AG04450 (cell line): ENCODE measurements at places on chromosomes 13 and 19.

DNA sequence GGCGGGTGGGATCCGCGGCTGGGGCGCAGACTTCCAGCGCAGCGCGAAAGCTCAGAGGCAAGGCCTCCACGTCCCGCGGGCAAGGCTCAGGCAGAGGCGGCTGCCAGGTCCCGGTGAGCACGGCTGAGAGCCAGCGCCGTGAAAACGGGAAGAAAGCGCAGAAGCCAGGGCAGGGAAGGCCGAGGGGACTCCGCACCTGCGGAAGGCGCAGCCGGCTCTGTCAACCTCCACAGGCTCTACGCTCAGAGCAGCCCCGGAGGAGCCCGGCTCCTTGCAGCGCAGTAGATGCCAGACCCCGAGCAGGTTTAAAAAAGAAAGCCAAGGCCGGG lies 131.0 kb downstream of the RNF17 start:
- DNase-seq = no peak

DNA sequence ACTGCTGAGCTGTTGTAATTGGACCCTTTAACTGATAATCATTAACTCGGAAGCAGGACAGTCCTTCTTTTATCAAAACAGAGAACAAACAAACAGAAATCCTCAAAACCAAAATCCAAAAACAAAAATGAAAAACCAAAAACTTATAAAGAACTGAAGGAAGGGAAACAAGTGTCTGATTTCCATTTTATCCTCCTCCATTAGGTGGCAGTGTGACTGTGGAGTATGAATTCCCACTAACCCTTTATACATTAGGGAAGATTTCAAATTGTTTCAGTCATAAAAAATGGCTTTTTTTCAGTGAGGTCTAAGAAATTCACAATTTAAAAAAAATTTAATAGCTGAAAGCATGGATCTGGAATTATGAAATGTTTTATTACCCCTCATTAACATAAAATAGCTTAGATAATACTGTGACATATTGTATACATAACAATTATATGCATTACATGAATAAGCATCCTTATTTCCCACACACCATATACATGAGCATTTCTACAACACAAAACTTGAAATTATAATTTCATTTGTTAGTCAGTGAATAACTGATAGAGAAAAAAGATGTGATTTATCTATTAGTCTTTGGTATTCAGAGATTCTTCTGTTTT lies 1074.3 kb upstream of the PCDH9 start:
- DNase-seq = no peak

GRCh38 chr19:54949412-54949811 lies 2.1 kb upstream of the NLRP7 start:
- no peak for DNase-seq

- DNase-seq = no peak
These were observed 104.6 kb upstream of the ZNF98 start for GRCh38 chr19:22526661-22527272.

DNA sequence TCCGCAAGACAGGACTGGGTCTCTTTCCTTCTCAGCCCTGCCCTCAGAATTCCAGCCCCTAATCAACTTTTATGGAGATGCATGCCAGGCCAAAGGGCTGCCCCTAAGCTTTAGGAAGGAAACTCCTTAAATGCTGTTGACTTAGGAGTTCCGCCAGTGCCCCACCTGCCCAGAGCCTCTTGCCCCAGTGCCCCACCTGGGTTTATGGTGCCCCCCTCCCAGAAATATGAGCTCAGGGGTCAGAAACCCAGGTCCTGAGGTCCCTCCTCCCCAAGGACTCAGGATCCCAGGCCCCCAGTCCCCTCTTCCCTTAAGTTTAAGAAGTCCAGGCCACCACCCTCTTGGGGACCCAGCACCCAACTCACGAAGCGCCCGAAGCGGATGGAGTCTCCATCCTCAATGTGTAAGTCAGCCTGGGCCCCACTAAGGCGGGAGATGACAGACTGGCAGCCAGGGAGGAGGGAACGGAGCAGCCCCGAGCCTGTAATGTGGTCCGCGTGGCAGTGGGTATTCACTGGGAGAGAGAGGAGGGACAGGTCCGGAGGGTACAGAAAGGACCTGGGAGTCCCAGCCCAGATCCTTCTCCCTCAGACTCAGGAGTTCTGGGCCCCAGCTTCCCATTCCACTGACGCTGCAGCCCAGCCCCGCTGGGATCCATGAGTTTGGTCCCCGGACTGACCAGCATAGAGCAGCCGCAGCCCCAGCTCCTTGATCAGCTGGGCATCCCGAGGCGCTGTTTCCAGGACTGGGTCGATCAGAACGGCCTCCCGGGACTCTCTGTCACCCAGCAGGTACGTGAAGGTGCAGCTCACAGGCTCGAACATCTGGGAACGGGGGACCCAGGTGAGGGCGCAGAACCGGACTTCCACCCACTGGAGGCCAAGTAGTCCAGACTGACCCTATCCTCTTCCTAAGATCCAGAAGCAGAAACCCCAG lies 897 bp downstream of the ETHE1 start:
- no peak for DNase-seq

DNA sequence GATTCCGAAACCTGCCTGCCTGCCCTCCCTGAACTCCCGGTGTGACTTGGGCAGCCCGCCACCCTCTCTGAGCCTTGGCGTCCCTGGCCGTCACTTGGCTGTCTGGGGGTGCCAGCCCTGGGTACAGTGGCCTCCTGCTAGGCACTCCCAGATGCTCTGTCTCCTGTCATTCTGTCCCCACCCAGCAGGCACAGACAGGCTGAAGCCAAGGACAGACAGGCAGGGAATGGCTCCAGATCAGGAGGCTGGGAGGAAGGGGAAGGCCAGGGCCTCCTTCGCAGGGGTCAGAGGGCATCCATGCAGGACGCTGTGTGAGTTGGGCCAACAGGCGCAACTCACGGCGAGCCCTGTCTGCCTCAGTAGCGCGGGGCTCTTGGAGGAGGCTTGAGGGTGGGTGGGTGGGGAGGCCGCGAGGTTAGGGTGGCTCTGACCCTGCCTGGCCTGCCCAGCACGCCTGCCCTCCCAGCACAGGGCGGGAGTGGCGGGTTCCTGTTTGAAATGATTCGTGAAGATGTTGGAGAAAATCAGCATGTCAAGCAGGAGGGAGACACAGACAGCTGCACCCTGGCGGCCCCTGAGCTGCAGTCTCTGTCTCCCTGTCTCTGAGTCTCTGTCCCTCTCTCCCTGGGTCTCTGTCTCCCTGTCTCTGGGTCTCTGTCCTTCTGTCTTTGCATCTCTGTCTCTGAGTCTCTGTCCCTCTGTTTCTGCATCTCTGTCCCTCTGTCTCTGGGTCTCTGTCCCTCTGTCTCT lies 19.7 kb downstream of the KLHL26 start:
- DNase-seq = no peak

DNA sequence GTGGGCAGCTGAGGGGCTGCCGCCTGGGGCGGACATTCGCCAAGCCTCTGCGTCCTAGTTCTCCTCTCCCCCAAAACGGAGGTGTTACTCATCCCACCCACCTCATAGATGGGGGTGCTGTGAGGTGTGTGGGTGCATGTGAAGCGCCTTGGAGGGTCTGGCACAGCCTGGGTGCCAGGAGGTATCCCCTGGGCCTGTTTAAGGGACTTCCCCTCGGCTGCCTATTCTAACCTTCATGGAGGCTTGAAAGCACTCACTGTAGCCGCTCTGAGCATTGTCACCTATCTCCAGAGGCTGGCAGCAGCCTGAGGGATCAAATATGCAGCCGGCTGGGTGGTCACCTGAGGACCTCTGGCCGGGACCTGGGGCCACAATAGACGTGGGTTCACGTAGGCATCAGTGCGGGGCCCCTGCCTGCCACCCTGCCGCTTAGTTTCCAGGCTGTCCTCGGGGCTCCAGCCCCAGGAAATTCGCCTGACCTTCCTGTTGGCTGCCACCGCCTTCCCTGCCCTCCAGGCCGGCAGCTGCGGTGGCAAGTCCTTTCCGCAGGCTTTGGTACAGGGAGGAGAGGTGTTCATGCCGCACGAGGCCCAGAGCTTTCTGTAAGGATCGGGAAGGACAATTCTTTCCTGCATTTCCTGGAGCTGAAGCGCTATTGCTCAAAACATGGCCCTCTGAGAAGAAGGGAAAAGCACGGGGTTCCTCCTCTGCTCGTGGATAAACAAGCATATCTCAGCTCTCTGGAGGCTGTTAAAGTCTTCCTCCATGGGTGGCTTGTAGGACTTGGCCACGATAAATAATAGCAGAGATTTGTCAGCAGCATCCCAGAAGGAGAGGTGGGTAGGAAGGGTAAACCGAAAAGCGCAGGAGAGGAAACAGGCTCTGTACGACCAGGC lies 4.6 kb downstream of the COL4A2 start:
- DNase-seq = no peak

GRCh38 chr13:44117351-44117750 lies 237.6 kb downstream of the LACC1 start:
- DNase-seq = no peak

DNA sequence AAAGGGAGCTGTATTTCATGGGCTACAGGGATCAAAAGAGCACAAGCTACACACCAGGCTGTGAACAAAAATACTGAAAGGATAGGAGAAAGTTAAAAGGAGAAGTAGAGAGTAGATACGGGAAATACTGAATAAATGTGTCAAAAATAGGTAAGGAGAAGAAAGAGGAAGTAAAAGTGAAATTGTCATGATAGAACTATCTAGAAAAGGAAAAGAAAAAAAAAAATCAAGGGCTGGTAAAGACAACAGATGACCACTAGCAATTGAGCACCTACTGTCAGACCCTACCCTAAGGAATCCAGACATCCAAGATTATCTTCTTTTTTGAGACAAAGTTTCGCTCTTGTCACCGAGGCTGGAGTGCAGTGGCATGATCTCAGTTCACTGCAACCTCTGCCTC lies 4.8 kb downstream of the RUBCNL start:
- DNase-seq = no peak

DNA sequence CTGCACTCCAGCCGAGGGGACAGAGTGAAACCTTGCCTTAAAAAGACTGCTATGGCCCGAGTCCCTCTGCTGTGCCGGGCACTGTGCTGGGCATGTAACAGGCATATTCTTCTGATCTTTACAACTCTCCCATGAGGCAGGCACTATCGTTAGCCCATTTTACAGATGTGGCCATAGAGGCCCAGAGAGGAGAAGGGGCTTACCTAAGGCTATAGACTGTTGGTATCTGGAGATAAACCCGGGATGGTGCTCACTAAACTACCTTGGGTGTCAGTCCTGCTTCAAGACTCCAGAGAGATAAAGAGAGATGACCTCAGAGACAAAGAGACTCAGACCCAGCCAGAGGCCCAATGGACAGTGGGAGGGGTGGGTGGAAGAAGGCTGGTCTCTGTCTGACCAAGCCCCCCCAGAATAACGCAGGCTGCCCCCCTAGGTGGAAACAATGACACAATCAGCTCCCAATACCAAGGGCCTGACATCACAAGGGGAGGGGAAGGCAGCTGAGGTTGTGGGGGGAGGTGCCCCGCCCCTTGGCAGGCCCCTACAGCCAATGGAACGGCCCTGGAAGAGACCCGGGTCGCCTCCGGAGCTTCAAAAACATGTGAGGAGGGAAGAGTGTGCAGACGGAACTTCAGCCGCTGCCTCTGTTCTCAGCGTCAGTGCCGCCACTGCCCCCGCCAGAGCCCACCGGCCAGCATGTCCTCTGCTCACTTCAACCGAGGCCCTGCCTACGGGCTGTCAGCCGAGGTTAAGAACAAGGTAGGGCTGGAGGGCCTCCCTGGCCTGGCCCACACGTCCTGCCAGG lies at the start of gene CNN1:
Gene CNN1, plus strand, starts transcription at position 620 of the 805 bp plus-strand sequence. Its CDS starts 77 bp downstream, at position 697.
- DNase-seq = peak; percentile 74

DNA sequence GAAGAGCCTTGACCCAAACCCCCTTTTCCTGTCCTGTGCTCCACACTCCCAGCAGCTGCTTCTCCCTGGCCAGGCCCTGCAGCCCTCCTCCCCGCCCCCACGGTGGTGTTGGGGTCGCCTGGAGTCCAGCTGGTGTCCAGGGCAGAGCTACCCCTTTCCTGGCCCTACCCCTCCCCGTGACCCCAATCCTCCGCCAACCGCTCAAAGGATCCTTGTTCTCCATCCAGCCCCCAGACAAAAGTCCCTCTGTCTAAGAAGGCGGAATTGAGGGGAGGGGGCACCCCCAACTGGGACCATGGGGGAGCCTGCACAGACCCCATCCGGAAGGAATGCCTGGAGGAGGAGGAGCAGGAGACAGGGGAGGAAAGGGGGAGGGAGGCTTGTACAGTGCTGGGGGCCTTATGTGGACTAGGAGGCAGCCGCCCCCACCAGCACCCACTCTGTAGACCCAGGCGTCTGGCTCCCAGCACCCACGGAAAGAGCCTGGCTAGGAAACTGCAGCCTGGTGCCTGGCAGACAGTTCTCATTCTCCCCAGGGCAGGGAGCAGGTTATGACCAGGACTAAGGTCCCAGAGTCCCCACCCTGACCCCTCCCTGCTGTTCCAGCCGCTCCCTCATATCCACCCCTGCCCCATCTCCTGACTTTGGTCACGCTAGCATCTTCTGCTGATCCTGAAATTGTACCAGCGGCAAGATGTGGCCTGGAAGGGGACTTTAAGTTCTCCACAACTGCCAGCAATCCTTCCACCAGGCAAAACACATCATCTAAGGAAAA lies at the start of gene FXYD3:
Gene FXYD3, plus strand, starts transcription at position 647 of the 775 bp plus-strand sequence. CDS start 3,554 bp downstream, outside the sequence.
- DNase-seq = no peak

- no peak for DNase-seq
These were observed 377.7 kb downstream of the KCNRG start for GRCh38 chr13:50392977-50393376.

DNA sequence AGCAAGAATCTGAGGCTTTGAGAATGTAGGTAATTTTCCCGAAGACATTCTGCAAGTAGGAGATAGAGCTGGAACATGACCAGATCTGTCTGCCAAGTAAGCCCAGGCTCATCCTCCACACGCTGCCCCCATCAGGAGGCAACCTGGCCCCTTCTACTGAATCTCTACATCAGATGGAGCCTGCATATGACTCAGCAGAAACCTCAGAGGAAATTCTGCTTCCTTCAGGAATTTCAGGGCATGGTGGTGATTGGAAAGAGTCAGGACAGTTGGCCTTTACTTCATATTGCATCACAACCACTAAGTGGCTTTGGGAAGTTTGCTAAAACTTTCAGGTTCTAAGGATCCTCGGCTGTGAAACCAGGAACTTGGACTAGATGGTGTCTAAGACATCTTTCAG lies 85.2 kb downstream of the LRRC63 start:
- peak; percentile 24 for DNase-seq

DNA sequence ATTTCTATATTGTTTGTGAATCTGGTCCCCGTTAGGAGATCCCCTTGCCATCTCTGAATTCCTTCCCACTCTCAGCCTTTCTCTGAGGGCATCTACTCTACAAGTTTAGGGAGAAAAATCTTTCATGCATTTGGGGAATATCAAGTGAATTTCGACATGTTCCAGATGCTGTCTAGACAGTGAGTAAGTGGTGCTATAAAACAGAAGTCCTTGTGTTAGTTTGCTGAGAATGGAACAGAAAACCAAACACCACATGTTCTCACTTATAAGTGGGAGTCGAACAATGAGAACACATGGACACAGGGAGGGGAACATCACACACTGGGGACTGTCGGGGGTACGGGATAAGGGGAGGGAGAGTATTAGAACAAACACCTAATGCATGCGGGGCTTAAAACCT lies 5.1 kb downstream of the OR7A10 start:
- DNase-seq = no peak
